ENCODE measurements at places on chromosomes 4 and X. TPM values are rescaled to one million over a fixed set of nuclear protein-coding genes. Genes with fewer than 3 reads are reported as not detected.

ASB12 gene
- total RNA-seq, result not detected

UGT2B10 gene
- total RNA-seq, result not detected

SYP gene
- total RNA-seq, result not detected

GRCh38 chr4:16705341-16705740 is 193.1 kb downstream of the LDB2 start:
- no peak for DNase-seq

- DNase-seq, result no peak
Observed at GRCh38 chr4:152607178-152607577, 71.3 kb upstream of the FBXW7 start.

DNA sequence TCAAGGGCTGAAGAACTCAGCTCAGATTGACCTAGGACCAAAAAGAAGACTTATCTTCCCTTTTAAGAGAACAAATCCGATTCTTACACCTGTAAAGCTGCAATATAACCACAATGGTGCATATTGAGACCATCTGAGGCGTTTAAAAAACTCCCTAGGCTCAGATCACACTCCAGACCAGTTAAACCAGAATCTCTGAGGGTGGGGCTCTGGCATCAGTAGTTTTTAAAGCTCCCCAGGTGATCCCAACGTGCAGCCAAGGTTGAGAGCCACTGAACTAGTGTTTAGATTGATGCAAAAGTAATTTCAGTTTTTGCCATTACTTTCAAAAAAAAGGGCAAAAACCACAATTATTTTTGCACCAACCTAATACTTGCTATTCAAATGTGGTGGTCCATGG is 73.9 kb upstream of the GPM6B start:
- DNase-seq, result no peak

DNA sequence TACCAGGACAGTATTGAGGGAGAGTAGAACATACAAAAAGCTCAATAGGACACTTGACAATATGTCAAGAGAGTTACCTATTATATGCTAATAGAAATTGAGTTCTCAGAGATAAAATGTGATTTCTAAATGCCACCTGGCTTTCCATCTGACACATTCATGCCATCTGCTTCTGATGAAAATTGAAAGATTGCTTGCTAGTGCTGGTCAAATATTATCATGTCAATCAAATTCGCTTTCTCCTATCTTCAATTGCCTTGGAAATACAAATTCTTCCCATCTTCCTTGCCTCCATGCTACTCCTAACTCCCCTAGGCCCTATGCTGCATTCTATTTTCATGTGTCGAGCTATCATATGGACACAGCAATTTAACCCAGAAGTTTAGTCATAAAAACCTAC is 1076.9 kb downstream of the ARAP2 start:
- DNase-seq, result no peak

DNA sequence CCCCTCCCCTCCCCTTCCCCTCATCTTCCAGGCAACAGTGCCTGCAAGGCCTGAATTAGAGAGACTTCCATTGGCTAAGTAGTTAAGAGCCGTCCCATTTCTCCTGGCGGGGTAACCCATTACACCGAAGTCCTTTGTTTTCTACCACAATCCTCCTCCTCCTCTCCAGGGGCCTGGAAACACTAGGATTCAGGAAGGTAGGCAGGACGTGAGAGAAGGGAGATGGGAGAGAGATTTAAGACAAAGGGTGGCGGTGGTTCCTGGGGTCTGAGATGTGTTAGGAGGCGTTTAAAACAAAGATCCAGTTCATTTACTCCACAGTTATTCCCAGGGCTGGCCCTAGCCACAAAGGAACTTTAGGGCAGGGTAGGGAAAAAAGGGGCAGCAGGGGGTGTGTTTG is 28.0 kb downstream of the NYX start:
- no peak for DNase-seq

DNA sequence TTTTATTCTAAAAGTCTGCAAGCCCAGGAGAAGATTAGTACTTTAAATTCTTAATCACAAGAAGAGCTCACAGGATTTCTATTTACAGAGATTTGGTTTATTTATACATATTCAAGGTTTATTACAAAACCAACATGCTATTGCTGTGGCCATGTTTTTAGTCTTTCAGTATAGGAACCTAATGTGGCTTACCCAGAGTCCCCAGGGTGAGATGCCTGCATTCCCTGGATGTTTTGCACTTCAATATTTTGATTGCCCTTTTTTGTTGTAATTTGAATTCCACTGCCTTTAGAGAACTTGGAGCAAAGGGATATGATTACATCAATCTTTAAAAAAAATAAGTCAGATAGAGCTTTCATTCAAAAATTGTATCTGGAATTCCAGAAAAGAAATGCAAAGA is 146.0 kb upstream of the FRMPD4 start:
- no peak for DNase-seq

GRCh38 chr4:185143601-185143969 is 519 bp downstream of the SLC25A4 start:
- DNase-seq, result peak; percentile 53

DNA sequence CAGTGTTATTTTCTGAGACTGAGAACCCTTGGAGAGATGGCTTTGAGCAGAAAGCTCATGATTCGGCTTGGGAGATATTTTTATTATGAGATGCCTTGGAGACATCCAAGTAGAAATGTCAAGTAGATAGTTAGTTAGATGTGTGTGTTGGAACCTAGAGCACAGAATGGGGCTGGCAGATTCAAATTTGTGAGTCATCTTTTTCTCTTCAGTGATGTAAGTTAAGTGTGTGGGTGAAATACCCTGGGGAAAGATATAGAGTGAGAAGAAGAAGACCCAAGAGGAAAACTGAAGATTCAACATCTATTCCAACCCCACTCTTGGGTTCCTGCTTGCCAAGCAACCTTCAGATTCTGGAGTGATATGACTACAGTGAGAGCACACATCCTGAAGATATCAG is 580.8 kb upstream of the AMOT start:
- no peak for DNase-seq

GRCh38 chr4:40289366-40290188 is 45.6 kb upstream of the CHRNA9 start:
- DNase-seq, result no peak

- DNase-seq, result no peak
Observed at GRCh38 chrX:23888887-23889501, 18.7 kb downstream of the APOO start.

DNA sequence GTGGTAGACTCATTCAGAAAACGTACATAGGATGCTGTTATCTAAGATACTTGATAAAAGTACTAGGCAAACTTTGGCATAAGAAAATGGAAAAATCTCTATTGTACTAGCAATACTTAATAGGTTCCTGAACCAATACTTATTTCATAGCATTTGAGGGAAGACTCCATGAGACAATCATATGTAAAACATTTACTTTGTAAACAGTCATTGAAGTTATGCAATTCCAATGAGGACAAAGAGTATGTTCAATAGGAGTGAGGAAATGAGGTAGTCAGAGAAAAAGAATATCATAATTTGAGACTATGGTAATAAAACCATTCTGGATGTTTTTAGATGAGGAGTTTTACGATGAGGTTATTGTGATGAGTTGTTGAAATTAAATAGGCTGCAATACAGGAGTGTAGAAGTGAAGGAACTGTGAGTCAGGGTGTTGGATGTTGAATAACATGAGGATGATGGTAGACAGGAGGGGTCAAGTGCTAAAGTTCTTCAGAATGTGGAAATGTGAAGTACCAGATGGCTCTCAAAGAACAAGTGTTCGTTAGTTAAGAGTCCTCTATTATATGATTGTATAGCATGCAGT is 397.9 kb downstream of the PPP3CA start:
- DNase-seq, result peak; percentile 42

DNA sequence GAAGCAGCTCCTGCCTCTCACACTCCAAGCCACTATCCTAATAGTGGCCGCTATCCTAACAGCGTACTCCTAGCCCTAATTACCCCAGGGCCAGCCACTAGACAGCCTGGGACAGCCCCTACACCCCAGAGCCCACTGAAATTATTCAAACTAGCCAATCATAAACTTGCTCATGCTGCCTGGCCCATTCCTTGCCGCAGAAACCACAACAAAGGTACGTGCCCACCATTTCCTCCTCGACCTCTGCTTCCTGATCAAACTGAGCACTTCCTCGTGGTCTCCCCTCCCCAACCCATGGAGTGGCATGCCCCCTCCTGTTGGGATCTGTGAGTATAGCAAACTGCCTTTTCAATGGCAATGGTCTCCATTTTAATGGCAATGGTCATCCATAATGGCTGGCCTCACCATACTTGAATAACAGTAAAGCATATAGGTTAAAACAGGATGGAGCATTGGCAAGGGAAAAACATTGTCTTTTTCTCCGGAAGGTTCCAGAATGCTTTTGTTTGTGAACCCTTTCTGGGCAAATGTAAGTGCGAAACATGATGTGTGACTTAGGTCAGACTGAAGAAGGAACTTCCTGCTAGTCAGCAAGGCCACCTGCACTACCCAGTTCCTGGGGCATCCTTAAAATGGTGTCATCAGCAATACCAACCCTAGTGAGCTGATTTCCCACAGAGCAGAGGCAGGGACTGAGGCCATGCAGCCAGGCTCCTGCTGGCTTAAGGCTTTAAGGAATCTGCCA is 107.1 kb upstream of the ATP6AP2 start:
- no peak for DNase-seq

DNA sequence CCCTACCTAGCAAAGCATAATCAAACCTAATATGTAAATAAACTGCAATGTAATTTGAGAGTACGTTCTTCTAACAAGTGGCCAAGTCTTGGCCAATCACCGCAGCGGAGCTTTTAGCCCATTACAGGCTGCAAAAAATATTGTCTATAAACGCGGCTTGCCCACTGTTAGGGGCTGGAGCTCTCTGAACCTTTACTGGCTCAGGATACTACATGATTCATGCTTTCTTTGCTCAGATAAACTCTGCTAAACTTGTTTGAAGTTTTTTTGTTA is 990 bp upstream of the HADH start:
- no peak for DNase-seq

GRCh38 chr4:36128689-36129088 is 115.6 kb downstream of the ARAP2 start:
- no peak for DNase-seq

GRCh38 chrX:49037883-49038475 is 5.2 kb downstream of the TFE3 start:
- DNase-seq, result no peak

GRCh38 chrX:48471504-48471903 is 1.4 kb upstream of the SLC38A5 start:
- DNase-seq, result peak; percentile 55

- DNase-seq, result no peak
Observed at GRCh38 chrX:70478526-70479245, 34.1 kb downstream of the DLG3 start.

GRCh38 chr4:152946446-152946845 is 10.3 kb downstream of the FHDC1 start:
- DNase-seq, result peak; percentile 36

DNA sequence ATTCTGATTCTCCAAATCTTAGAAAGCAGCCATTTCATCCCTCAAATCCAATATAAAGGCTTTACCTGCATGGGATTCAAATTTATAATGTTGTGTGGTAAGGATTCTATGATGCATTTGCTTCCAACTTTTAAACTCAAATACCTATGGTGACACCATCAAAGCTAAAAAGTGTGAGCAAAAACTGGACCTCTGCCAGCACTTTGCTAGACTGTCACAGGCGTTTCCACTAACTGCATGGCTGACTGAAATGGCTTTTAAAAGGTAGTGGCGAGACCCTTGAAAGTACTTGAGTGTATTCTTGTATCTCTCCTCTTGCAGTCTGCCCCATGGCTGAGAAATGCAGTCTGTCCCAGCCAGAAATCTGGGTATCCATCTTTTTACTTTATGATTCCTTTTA is 169.4 kb downstream of the AMELX start:
- DNase-seq, result no peak

GRCh38 chr4:5033281-5033841 is 14.1 kb upstream of the CYTL1 start:
- no peak for DNase-seq

- DNase-seq, result no peak
Observed at GRCh38 chr4:11338956-11339782, 89.5 kb downstream of the HS3ST1 start.

- DNase-seq, result no peak
Observed at GRCh38 chr4:27189683-27190082, 329.0 kb downstream of the STIM2 start.

DNA sequence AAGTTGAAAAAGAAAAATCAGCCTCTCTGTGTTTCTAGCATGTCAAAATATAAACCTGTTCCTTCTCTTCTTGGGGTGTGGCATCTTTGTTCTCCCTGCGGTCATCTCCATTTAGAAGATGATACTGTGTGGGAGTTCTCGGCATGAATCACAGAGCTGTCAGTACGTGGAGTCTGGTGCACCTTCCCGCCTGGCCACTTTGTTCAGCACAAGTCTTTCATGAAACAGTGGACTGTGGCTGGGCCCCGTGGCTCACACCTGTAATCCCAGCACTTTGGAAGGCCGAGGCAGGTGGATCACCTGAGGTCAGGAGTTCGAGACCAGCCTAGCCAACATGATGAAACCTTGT is 166.5 kb downstream of the MAML3 start:
- DNase-seq, result peak; percentile 58

- no peak for DNase-seq
Observed at GRCh38 chr4:161604516-161605300, 559.1 kb downstream of the FSTL5 start.

DNA sequence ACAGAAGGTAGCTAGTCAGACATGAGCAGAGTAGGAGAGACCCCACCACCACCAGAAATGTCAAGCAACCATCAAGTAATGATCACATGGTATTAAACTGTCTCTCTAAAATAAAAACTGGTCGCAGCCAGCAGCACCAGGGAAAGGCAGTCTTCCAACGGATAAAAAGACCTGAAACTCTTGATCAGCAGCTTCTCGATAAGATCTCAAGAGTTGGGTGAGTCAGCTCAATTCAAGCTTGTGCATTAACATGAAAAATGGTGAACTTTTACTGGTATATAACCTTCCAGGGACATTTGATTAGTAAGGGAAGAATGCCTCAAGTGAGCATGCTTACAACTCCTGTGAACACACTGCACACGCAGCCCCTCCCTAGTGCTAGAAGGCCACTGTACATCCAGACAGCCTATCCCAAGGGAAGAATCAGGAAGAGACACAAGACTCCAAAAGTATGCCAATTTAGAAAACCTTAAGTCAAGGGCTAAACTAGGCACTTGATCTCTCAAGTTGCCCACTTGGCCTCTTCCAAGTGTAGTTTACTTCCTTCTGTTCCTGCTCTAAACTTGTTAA is 270.0 kb upstream of the GNPDA2 start:
- DNase-seq, result peak; percentile 73

GRCh38 chr4:113384600-113384999 is 335.1 kb downstream of the ANK2 start:
- peak; percentile 54 for DNase-seq

Measured in mammary epithelial cell (primary cell).